B cell (primary cell): ENCODE measurements at places on chromosomes 5 and 9. TPM values are rescaled to one million over a fixed set of nuclear protein-coding genes. Genes with fewer than 3 reads are reported as not detected.

- no peak for DNase-seq
These were observed 235.5 kb downstream of the SLIT3 start for GRCh38 chr5:169065400-169065799.

TRIM7 gene
- 5.6 and 7.4 TPM in 2 replicates for total RNA-seq

- no peak for DNase-seq
These were observed 183.2 kb downstream of the ACTL7B start for GRCh38 chr9:108672475-108673190.

CFAP157 gene
- not detected in 2 replicates for total RNA-seq

DNA sequence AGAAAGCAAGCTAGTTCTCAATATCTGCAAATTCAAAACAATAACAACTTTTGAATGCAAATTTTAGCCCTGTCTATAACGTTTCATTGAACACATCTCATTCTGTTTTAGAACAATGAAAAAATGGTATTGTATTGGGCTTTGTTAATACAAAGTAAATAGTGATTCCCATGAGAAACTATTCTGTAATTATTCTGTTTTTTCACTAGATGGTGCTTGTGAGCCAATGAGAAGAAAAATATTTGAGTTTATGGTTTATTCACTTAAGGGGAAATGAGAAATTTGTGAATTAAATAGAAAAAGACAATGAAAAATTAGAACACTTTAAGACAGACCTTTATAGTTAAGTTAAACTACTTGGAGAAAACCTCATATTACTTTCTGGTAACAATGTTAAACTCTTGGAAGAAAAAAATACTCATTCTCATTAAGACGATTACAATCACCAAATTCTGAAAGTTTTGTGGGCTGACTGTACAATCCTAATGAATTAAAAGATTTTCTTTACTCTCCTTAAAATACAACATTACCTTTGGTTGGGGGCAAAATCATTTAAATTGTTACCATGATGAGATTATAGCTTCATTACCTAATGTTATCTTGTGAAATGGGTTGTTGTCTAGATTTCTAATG, 127.0 kb downstream of the NNT start:
- no peak for DNase-seq

MSX2 gene
- not detected in 2 replicates for total RNA-seq

FAM221B gene
- total RNA-seq = not detected in 2 replicates

CLIC3 gene
- total RNA-seq = 1.1 TPM in 2 replicates
